ENCODE measurements at places on chromosomes 16 and 17.

- DNase-seq, result no peak
These were observed 49.8 kb upstream of the ACSF3 start for GRCh38 chr16:89043636-89044417.

DNA sequence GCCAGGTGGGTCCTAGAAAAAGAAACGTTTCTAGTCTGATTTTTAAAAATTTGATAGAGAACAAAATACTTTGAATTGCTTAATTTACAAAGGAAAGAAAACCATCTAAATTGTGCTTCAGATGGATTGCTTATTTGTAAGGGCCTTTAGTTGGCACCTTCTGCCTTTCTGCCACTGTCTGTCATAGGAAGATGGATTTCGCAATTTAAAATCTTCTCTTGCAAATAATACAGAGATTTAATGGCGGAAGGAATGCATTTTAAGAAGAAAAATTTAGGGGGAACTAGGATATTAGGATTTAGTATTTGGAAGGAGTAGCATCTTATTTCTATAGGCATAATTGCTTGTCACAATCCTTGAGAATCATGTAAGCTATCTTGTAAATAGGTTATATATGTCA is 175.5 kb upstream of the RBL2 start:
- DNase-seq, result no peak

DNA sequence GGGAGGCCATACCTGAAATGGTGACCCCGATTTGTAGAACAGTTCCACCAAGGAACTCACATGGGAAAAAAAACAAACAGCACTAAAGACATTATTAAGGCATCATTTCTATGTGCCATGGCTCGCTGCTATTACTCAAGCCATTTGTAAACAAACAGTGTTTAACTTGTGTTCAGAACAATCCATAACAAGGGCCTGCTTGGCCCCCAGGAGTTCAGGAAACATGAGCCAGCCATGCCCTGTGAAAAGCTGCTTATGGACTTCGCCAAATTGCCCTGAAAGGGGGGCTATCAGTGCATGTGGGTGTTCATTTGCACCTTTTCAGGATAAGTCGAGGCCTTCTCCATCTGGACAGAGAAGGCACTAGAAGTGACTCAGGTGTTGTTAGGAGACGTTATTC is 8.0 kb downstream of the POLR3K start:
- DNase-seq, result no peak

DNA sequence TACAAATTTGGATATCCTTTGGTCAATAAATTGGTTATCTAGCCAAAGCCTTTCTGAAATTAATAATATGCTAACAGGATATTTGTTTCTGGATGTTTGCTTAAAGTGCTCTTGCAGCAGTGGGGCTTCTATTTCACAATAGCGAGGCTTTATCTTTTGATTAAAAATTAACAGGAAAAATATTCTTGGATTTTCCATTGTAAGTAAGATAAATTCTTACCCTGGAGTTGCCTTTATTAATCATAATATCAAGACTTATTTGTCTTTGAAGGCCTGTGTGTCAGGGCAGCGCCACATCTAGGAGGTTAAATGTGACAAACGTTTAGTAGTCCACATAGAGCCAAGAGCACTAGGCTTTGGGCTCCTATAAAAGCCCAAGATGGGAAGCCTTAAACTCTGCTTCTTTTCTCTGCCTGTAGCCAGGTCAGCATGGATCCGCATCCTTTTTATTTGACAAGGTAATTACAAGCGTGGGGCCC is 5.3 kb downstream of the TMEM97 start:
- DNase-seq, result no peak

DNA sequence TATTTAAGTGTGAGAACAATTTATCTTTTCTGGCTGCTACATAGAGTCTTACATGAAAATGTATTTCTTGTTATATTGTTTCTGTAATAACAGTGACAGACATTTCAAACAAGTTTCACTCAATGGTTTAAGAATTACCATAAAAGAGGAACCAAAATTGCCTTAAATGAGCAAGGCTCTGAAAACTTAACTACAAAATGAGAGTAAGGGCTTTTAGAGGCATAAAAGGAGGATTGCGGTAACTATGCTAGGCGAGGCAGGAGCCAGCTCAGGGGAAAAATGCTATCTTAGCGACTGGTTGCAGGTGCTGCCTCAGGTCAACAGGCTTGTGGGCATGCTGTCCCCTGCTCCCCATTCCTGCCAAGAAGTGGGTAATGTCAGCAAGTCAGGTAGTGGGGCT is 81.7 kb upstream of the MSI2 start:
- no peak for DNase-seq

GRCh38 chr17:68381076-68381900 is 76.0 kb downstream of the WIPI1 start:
- DNase-seq, result no peak

GRCh38 chr16:82195917-82196494 is 26.0 kb upstream of the MPHOSPH6 start:
- DNase-seq, result no peak

- no peak for DNase-seq
These were observed 10.4 kb upstream of the HOXB13 start for GRCh38 chr17:48738803-48739526.

GRCh38 chr16:48014349-48015135 is 141.3 kb downstream of the ABCC12 start:
- no peak for DNase-seq

GRCh38 chr17:79891113-79891730 is 52.0 kb upstream of the CBX4 start:
- no peak for DNase-seq

- no peak for DNase-seq
These were observed 62.4 kb downstream of the CDH11 start for GRCh38 chr16:65059406-65059980.

DNA sequence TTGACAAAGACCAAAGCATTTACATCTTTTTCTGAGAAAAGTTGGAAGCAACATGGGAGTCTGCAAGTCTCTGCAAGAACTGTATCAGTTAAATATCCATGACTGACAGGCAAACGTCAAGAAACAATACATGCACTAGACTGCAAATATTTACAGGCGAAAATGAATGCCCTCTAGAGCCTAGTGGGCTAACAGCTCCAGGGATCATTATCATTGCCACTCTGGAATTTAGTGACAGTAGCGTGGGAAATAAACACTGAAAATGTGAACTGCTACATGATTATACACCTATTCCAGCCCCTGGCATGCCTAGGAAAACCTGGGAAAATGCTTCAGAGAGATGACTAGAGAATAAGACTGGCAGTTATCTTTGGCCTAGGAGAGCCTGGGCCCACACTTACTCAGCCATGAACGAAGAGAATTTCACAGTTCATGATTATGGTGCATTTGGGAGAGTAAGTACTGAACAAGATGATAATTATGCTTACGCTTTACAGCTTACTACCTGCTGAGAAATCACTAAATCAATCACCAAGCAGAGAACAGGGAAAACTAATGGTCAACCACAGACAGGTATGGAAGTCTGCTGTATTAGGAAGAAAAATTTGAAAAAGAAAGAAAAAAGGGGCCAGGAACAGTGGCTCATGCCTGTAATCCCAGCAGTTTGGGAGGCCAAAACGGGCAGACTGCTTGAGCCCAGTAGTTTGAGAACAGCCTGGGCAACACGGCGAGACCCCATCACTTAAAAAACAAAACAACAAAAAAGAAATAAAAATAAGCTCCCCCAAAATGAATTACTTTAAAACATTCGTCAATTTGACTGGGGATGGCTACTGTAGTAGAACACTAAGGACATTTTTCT is 66.6 kb upstream of the CLEC18B start:
- no peak for DNase-seq

- no peak for DNase-seq
These were observed 1554.6 kb downstream of the CDH8 start for GRCh38 chr16:60481591-60481990.

GRCh38 chr16:68426347-68426652 is 22.0 kb downstream of the SMPD3 start:
- DNase-seq, result no peak

- no peak for DNase-seq
These were observed 56.7 kb downstream of the CCDC42 start for GRCh38 chr17:8687737-8688466.

- DNase-seq, result no peak
These were observed 18.6 kb downstream of the MAP2K6 start for GRCh38 chr17:69433093-69433492.

- DNase-seq, result no peak
These were observed 27.3 kb downstream of the NGFR start for GRCh38 chr17:49522357-49522890.

GRCh38 chr16:29811896-29812665 is at the start of gene PRRT2:
TSS of gene PRRT2 (plus strand) at chr16:29812193. CDS start at chr16:29813055, 862 bp downstream.
- no peak for DNase-seq

DNA sequence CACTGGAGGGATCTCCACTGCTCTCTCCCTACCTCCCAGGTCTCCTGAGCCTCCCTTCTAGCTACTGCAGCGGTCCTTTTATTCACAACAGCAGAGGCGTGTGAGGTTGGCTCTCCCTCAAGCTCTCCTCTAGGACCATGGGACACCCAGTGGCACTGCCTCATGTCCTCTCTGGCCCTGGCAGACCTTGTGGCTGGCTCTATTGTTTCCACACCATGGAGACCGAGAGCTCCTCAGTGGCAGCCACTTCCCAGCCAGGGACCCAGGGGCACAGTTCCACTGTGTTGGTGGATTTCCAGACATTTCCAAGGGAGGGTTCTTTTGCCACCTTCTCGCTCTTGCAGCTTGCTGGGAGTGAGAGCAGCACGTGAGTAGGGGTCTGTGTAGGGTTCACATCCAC is 204.9 kb downstream of the AXIN2 start:
- DNase-seq, result no peak

GRCh38 chr17:73348018-73348828 is 36.4 kb upstream of the CDC42EP4 start:
- no peak for DNase-seq

- DNase-seq, result no peak
These were observed 122.0 kb downstream of the USP22 start for GRCh38 chr17:20920815-20921199.

GRCh38 chr17:45081047-45081703 is 20.1 kb downstream of the NMT1 start:
- no peak for DNase-seq

GRCh38 chr17:66441101-66441661 is 138.8 kb downstream of the PRKCA start:
- DNase-seq, result no peak

DNA sequence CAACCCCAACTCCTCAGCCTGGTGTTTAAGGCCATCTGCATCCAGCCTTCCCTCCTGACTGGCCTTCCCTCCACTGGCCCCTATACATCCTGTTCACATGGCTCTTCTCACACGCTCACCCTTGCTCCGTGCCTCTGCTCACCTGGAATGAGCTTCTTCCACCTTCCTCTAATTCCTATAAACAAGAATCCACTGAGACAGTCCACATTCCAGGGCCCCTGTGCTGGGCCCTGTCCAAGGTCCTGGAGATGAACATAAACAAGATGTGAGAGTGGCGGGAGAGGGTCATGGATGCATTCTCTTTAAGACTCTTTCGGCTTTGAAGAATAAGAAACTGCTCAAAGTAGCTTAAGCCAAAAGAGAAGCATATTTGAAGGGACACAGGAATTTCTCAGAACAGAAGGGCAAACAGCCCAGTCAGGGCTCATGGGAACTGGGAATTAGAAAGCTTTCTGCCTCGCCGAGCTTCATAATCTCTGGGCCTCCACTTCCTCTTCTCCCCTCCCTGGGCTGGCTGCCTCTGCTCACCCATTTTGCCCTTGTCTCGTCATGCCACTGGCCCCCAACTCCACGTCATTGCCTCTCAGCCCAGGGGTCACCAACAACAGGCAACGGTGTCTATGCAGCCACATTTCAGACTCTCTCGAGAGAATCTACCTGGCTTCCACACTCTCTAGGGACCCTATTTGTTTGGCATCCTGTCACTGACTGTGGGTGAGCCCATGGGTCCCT is 13.5 kb downstream of the SPPL2C start:
- no peak for DNase-seq

GRCh38 chr16:66479661-66480264 is 52.7 kb downstream of the BEAN1 start:
- DNase-seq, result no peak

GRCh38 chr16:55640701-55641327 is 15.0 kb upstream of the SLC6A2 start:
- no peak for DNase-seq

GRCh38 chr16:47872225-47872624 is 283.6 kb downstream of the ABCC12 start:
- no peak for DNase-seq

- no peak for DNase-seq
These were observed 39.6 kb downstream of the STX8 start for GRCh38 chr17:9536061-9536460.

GRCh38 chr16:47694543-47694942 is 233.4 kb downstream of the PHKB start:
- DNase-seq, result no peak

GRCh38 chr16:4372578-4373355 is 1.1 kb downstream of the VASN start:
- DNase-seq, result no peak

- no peak for DNase-seq
These were observed 33.9 kb downstream of the BAHCC1 start for GRCh38 chr17:81428948-81429774.

GRCh38 chr16:72952811-72953271 is 95.1 kb downstream of the ZFHX3 start:
- no peak for DNase-seq

GRCh38 chr17:43354371-43354770 is 44.4 kb upstream of the ARL4D start:
- DNase-seq, result no peak

GRCh38 chr17:1620486-1620885 is 8.1 kb downstream of the SLC43A2 start:
- no peak for DNase-seq

DNA sequence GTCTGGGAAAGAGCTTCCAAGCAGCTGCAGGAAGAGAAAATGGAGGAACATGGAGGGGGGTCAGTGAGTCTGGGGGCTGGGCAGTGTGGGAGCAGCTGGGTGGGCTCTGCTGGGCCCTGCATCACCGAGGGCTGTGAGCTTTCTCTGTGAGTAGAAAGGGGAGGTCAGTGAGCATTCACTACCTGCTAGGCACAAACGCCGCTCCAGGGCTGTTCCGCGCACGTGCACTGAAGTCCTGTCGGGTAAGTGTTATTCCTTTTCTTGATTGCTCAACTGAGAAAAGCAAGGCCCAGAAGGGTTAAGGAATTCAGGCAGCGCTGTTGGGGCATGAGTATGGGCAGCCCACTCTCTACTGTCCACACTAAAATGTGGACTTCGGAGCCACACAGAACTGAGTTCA is 4.7 kb downstream of the CACNG5 start:
- DNase-seq, result no peak

GRCh38 chr16:84925092-84925772 is 86.1 kb downstream of the ZDHHC7 start:
- peak; percentile 59 for DNase-seq

DNA sequence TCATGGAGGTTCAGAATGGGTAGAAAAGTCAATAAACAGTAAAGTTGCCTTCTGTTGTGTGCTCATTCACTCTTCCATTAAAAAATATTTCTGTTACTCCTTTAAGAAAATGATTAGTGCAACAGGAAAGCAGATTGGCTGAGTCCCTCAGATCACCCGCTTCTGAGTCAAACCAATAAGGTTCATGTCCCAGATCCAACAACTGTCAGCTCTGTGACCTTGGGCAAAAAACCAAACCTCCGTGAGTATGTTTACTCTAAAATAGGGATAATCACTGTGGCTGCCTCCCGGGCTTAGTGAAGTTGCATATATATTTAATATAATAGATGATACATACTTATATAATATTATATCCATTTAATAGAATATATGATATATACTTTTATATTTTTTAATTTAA is 698.5 kb upstream of the RBFOX1 start:
- no peak for DNase-seq
